ENCODE measurements at places on chromosomes 5 and 9.

DNA sequence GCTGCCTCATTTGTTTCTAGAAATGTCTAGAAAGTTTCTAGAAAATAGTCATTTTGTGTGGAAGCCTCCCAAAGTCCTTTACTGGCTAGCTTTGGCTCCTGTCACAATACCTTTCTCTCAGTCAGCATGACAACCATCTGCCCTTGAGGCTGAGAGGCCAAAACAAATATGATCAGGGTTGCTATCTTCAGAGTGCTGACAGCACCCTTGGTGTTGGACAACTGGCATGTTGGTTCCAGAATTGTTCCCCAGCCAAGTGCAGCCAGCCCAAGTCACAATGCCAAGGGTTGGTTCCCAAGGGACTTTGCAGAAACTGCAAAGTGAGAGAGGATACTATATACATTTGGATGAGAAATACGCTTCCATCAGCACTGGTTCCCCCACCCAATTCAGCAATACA is 140.9 kb upstream of the GAS1 start:
- DNase-seq: no peak

DNA sequence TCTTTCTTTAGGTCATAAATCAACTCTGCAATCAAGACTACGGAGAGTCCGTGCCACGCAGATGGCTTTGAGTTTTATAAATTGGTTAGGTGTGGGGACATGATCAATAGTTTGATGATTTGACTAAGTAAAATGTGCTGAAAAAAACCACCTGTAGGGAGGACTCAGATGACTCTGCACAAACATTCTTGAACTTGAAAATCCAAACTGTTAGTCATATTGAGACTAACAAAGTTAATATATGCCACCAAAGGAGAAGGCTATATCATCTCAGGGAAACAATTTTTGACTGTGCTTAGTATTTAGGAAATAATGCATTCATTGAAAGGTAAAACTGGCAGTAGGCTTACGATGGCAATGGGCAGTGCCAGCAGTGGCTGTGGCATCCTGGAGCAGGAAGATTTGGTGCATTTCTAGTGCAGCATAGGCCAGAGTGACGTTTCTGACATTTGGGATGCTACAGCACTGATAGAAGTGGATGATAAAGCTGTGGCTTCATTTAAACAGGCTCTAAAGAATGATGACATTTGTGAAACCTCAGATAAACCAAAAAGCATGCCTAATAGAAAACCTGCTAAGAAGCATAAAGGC is 291.1 kb downstream of the MLLT3 start:
- no peak for DNase-seq

GRCh38 chr5:72584466-72584865 is 77.3 kb upstream of the ZNF366 start:
- DNase-seq: no peak

GRCh38 chr5:87776785-87777184 is 364.1 kb upstream of the CCNH start:
- DNase-seq: no peak

GRCh38 chr5:107700481-107700880 is 29.7 kb upstream of the EFNA5 start:
- no peak for DNase-seq

DNA sequence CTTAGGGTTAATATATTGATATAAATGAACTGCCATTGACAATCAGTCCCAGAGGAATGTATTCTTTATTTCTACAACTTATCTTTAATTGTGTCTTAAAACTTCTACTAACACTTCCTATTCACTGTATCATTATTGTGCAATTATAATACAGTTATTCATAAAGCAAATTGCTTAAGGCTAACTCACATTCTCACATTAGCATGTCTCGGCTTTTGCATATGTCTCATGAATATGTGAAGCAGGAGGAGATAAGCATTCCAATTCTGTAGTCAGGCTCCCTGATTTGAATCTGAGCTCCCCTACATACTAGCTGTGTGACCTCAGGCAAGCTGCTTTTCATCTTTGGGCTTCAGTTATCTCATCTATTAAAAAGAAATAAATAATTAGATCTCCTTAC is 45.4 kb downstream of the PLGRKT start:
- DNase-seq: no peak

GRCh38 chr5:134226441-134227192 is 744 bp upstream of the PPP2CA start:
- DNase-seq: no peak

- DNase-seq: no peak
These were observed 18.9 kb downstream of the MUSK start for GRCh38 chr9:110687497-110687896.

GRCh38 chr9:73596321-73596720 is 444.7 kb downstream of the ANXA1 start:
- DNase-seq: no peak
